ENCODE measurements at places on chromosomes 16 and 17. TPM values are rescaled to one million over a fixed set of nuclear protein-coding genes. Genes with fewer than 3 reads are reported as not detected.

GRCh38 chr16:50354629-50355456, 13.9 kb downstream of the BRD7 start:
- DNase-seq: no peak

DNA sequence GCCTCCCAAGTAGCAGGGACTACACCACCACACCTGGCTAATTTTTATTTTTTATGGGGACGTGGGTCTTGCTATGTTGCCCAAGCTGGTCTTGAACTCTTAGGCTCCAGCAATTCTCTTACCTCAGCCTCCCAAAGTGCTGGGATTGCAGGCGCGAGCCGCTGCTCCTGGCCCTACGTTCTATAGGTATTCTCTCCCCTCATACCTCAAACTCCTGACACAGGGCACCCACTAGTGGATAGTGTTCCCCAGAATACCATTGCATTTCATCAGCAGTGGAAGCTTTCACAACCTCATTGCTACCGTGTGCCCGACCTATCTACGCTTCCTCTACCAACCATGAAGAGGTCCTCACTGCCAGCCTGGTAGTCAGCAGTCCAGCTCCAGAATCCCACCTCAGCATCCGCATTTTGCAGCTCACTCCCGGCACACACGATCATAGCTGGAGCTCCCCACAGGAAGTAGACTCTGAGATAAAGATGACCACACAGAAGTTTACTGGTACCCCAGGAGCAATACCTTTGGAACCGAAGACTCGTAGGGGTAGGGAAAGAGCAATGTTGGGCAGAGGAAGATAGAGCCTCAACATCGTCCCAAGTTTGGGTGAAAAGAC, 9.3 kb downstream of the CTRB2 start:
- DNase-seq: no peak

GRCh38 chr16:8952281-8952751, 11.4 kb downstream of the USP7 start:
- DNase-seq: no peak

GRCh38 chr16:54285414-54286089, 1.0 kb downstream of the IRX3 start:
- DNase-seq: peak; percentile 27

GRCh38 chr16:79500286-79500685, 100.3 kb downstream of the MAF start:
- no peak for DNase-seq

DNA sequence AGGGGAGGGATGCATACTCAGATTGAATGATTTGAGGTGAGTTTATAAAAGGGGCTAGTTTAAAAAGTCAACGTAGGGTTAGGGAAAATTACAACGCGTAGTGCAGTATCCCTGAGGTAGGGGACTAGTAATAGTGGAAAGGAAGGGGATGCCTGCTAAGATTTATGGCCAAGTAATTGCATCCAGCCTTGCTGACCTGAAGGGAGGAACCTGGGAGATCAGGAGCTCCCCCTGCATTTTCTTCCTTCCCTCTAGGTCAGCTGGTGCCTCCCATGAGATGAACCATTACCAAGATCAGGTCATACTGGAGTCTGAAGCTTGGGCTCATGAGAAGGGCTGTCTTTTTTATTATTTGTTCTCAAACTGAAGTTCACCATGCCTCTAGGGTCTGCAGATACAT, 606.6 kb downstream of the TMEM114 start:
- no peak for DNase-seq

GRCh38 chr16:1481906-1482835, 6.6 kb downstream of the PTX4 start:
- no peak for DNase-seq

DNA sequence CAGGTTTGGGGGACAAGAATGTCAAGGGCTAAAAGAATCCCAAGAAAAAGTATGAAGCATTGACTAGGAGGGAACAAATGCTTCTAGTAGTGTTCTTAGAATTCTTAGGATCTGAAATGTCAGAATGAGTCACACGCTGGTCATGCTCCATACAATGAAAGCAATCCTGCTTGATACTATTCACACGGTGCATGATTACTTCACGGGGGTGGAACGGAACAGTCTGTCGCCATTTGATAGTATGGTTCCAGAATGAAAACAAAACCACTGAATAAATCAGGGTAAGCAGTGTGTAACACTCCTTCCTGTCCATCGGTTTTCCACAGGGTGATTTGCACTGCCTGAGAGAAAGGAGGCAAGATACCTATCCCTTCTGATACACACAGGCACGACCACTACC, 22.9 kb upstream of the YWHAE start:
- no peak for DNase-seq

DNA sequence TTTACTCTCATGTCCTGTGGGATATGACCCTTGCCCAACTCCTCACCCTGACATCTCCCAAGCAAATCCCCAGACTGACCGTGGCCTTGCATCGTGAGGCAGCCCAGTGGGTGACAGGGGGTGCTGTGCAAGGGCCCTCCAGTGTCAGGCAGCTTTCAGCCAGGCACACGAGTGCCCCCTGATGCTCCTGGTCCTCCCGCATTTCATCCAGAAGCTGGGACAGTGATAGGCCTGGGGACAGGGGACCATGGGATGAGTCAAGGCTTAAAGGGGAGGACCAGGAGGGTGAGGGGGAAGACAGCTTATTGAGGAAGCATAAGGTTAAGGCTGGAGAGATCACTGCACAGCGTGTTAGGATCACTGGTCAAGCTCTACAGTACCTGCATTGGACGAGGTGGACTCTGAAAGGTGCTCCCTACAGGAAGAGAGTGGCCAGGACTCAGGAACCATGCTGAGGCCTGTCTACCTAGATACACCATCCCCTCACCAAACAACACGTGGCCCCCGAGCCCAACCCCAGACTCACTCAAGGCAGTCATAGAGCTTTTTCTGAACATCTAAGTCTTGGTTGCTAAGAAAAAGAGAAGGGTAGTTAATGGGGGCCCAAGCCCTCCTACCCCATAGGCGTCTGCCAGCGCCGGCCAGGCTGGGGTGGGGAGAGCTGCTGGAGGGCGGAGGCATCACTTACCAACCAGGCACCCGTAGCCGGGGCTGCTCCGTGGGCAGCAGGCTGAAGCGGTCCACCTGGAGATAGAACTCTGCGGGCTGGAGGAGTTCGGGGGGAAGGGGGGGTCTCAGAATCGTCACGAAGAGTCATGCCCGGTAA, 998 bp downstream of the ACD start:
- DNase-seq: no peak

DNA sequence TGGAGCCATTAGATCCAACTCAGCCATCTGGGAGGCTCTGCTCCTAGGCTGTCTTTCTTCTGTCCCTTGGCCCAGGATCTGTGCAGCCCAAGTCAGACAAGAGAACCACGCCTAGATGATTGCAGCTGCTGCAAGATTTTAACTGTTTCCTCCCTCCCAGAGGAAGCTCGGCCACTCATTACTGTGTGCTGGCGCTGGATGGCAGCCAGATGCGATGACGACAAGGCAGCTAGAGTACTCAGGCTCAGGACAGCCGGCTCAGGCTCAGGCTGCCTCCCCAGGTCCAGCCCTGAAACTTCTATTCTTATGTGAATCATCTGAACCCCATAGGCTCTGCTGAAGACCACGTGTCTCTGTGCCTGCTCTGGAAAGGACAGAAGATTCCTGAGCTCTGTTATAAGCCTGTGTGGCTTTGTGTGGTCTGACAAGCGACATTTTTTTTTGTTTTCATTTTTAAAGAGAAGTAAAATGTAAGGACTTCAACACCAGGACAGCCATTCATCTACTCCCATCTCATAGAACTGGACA, 32.1 kb upstream of the FBXW10B start:
- no peak for DNase-seq

- DNase-seq: no peak
Observed at GRCh38 chr16:1150511-1150982, 2.4 kb upstream of the CACNA1H start.

DNA sequence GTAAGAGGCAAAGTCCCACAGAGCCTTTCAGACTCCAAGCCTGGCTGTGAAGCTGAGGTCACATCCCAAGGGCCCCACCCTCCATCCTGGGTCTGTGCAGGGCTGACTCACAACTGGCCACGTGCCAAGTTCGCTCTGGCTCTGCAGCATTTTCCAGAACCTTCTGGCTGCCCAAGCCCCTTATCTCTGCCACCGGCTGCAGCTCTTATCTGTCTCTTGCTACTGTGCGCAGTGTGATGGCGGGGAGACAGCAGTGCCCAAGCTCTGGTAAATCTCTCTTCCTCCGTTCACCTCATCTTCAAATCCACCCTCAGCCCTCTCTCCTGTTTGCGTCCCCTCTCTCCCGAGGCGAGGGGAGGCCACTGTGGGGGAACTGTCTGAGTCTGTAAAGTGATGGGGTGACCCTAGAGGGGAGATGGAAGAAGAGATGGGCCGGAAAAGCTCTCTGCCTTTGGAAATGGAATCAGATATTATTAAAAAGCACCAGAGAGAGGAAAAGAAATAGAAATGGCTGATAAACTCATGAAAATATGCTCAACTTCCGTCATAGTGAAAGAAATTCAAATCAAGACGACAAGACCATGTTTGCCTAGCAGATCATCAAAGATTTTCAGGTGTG, 162.7 kb upstream of the CDC42EP4 start:
- DNase-seq: no peak

DNA sequence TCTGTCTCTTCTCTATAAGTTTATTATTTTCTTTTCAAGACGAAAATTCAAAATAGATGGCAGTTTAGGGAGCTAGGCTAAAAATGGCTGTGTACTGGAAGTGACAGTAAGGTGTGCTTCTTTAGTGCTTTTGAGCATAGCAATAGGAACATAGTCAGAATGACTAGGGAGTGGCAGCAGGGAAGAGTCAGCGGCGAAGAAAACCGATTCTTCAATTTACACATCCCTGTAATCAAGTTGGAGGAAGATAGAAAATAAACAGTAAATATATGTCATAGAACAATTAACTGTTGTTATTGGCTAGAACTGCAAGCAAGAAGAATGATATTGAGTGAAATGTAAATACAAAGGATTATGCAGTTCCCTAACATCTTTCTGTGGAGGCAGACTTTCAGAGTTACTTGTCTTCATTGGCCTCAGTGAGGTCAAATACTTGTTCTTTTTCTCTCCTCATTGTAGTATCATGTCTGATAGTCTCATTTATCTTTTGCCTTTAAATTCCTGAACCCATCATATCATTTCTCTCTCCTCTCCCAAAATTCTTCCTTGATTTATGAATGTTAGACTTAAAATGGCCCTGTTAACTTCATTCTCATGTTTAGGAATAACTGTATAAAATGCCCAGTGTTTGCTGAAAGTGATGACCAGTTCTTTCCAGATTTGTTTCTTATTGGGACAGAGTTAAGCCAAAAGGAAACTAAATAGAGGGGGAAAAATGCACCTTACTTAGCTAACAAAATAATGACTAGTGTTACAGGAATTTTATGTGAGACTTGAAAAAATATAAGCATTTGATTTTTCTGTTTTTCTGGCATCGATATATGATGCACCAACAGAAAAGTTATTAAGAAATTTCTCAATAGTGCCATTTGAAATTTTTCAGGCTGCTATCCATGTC, 211.4 kb downstream of the BCAS3 start:
- no peak for DNase-seq

- DNase-seq: peak; percentile 90
Observed at GRCh38 chr16:10918294-10919002, 23.8 kb downstream of the DEXI start.

- DNase-seq: no peak
Observed at GRCh38 chr16:12674071-12674470, 129.6 kb downstream of the CPPED1 start.

Gene KRTAP3-1
- not detected for total RNA-seq

Gene TMED6
- 2.6 TPM for total RNA-seq

Gene USP31
- 10.5 TPM for total RNA-seq

Gene SCGB1C2
- total RNA-seq: not detected

Gene FBXW10
- 0.12 TPM for total RNA-seq

Gene ZFPM1
- 88.5 TPM for total RNA-seq
